ENCODE measurements at places on chromosomes 5 and 9.

- no peaks in the 10 kb centered on the region for H3K27me3 ChIP-seq
- H3K4me3 ChIP-seq, result no peak overlapping the region
- H3K36me3 ChIP-seq, result no peaks in the 10 kb centered on the region
- no peak for DNase-seq
- H3K27ac ChIP-seq, result no peak overlapping the region
Observed at GRCh38 chr5:50767588-50767987, 101.2 kb downstream of the PARP8 start.

GRCh38 chr5:167750586-167750985, 540.9 kb upstream of the WWC1 start:
- H3K36me3 ChIP-seq, result no peaks in the 10 kb centered on the region
- no peak overlapping the region for H3K27ac ChIP-seq
- DNase-seq, result no peak
- H3K4me3 ChIP-seq, result no peak overlapping the region

DNA sequence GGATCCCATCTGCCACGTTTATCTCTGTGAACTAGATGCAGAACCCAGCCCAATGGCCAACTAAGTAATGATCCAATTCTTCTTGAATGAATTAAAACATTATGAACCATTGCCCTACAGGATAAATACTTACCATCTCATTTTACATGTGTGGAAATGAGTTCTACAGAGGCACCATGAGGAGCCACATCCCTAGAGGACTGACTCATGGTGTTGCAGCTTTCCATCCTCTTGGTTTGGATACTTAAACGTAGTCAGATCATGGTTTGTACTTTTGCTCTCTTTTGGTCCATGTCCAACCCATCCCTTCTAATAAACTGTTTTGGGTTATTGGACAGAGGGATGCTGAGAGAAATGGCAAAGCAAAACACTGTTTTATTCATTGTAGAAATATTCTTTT, 484.8 kb downstream of the EBF1 start:
- H3K27ac ChIP-seq, result no peak overlapping the region
- no peak overlapping the region for H3K4me3 ChIP-seq
- no peaks in the 10 kb centered on the region for H3K27me3 ChIP-seq
- no peak for DNase-seq
- H3K4me1 ChIP-seq, result peaks cover 16% of the 10 kb centered on the region

DNA sequence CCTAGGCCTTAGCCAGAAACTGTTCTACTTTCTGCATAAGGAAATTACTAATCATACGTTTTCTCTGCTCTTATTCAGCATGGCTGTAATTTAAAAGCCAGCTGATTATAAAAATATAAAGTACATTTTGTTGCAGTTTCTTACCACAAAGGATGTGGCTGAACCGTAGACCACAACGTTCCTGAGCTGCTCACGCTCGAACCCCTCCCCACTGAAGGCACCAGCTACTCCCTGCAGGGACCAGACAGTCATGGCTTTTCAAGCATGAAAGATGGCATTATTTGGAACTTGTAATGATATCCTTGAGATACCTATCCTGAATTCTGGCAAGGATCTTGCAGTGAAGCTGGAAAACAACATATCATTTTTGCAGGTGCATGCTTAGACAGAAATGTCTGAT, 91.8 kb upstream of the DMRT1 start:
- DNase-seq, result no peak
- H3K36me3 ChIP-seq, result no peaks in the 10 kb centered on the region

DNA sequence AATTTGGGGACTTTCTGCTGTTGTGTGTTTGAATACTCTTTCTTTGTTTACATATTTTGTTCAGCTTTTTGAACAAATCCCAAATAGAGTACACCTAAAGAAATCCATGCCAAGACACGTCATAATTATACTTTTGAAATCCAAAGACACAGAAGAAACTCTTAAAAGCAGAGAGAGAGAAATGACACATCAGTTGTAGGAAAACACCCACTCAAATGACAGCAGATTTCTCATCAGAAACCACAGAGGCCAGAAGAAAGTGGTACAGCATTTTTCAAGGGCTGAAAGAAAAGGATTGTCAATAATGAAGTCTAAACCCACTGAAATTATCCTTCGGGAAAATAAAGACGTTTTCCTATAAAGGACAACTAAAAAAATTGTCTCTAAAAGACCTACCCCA, 378.6 kb downstream of the GADD45G start:
- H3K4me3 ChIP-seq, result no peak overlapping the region
- no peak overlapping the region for H3K27ac ChIP-seq
- peaks cover 4% of the 10 kb centered on the region for H3K4me1 ChIP-seq
- H3K36me3 ChIP-seq, result no peaks in the 10 kb centered on the region
- DNase-seq, result no peak

DNA sequence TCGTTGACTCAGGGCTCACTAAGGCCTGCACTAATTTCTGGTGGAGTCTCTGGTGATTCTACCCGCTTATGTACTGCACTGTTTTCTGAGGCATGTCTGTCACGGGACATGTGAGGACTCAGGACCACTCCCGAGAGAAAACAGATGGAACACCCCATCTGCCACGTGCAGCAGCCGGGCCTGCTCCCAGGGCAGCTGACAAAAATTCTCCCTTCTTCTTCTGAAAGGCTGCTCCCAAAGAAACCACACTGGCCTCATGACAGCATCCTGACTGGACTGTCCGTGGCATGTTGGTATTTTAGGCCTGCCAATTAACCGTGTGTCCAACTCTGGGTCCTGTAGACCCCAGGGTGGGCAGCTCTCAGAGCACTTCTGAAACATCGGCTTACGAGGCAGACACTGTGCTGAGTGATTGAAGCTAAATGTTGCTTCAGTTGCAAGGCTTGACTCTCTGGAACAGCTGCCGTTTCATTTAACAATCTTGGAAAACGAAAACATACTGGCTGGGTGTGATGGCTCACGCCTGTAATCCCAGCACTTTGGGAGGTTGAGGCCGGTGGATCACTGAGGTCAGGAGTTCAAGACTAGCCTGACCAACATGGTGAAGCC, 39.0 kb downstream of the FAM240B start:
- H3K27ac ChIP-seq, result no peak overlapping the region
- DNase-seq, result no peak
- H3K27me3 ChIP-seq, result no peaks in the 10 kb centered on the region
- no peak overlapping the region for H3K4me3 ChIP-seq
- H3K4me1 ChIP-seq, result no peaks in the 10 kb centered on the region

- no peak for DNase-seq
- no peaks in the 10 kb centered on the region for H3K4me1 ChIP-seq
- no peak overlapping the region for H3K4me3 ChIP-seq
- no peaks in the 10 kb centered on the region for H3K36me3 ChIP-seq
Observed at GRCh38 chr5:115132465-115132864, 37.2 kb downstream of the TRIM36 start.

- H3K36me3 ChIP-seq, result no peaks in the 10 kb centered on the region
- H3K4me1 ChIP-seq, result peaks cover 3% of the 10 kb centered on the region
- H3K27me3 ChIP-seq, result no peaks in the 10 kb centered on the region
- no peak overlapping the region for H3K27ac ChIP-seq
Observed at GRCh38 chr9:112180387-112180881, 5.3 kb upstream of the SUSD1 start.

- peaks cover 6% of the 10 kb centered on the region for H3K27me3 ChIP-seq
- no peaks in the 10 kb centered on the region for H3K36me3 ChIP-seq
Observed at GRCh38 chr5:178107756-178108310, 5.5 kb upstream of the N4BP3 start.

- H3K27me3 ChIP-seq, result no peaks in the 10 kb centered on the region
- H3K36me3 ChIP-seq, result no peaks in the 10 kb centered on the region
- H3K4me1 ChIP-seq, result no peaks in the 10 kb centered on the region
- no peak for DNase-seq
Observed at GRCh38 chr9:108212184-108212583, 643.6 kb downstream of the ACTL7B start.

DNA sequence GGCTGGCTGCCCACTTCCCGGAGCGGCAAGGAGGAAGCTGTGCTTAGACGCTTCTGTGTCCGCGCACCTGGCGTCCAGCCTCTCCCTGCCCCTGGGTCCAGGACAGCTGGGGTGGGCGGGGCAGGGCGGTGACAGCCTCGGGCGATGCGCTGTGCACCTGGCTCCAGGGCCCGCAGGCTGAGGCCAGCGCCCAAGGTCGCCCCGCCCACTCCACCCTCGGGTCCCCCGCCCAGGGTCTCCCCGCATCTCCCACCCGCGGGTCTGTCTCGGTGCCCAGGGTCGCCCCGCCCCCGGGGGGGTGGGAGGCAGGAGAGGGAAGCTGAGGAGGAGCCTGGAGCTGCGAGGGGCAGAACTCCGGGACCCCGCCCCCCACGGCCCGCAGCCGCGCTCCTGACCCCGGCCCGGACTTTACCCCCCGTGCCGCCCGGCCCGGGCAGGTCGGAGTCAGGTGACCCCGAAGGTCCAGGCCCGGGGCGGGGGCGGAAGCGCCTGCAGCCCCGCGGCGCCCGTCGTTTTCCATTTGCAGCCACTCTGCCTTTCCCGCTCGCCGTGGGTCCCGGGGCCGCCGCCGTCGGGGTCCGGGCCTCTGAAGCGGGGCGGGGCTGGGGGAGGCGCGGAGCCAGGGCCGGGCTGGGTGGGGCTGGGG, at the start of gene ENTPD8:
Gene ENTPD8 (minus strand): TSS at position 69 of the 646 bp plus-strand sequence. CDS start 3,072 bp downstream, outside the sequence.
- no peak within 1 kb of the TSS for H3K27ac ChIP-seq
- no peaks in the 10 kb centered on the region for H3K36me3 ChIP-seq
- no peaks in the 10 kb centered on the region for H3K4me1 ChIP-seq
- no peak within 1 kb of the TSS for H3K4me3 ChIP-seq
- H3K27me3 ChIP-seq, result peaks cover 28% of the 10 kb centered on the region
- no peak for DNase-seq

GRCh38 chr9:1231998-1232919, 182.1 kb downstream of the DMRT2 start:
- no peaks in the 10 kb centered on the region for H3K36me3 ChIP-seq
- H3K4me3 ChIP-seq, result no peak overlapping the region
- H3K27me3 ChIP-seq, result no peaks in the 10 kb centered on the region
- peak overlapping the region; percentile 30 for H3K27ac ChIP-seq
- no peaks in the 10 kb centered on the region for H3K4me1 ChIP-seq
- DNase-seq, result peak; percentile 61

GRCh38 chr9:81906671-81907070, 21.6 kb upstream of the SPATA31D4 start:
- H3K4me1 ChIP-seq, result no peaks in the 10 kb centered on the region
- no peaks in the 10 kb centered on the region for H3K27me3 ChIP-seq
- H3K4me3 ChIP-seq, result no peak overlapping the region
- no peak overlapping the region for H3K27ac ChIP-seq

DNA sequence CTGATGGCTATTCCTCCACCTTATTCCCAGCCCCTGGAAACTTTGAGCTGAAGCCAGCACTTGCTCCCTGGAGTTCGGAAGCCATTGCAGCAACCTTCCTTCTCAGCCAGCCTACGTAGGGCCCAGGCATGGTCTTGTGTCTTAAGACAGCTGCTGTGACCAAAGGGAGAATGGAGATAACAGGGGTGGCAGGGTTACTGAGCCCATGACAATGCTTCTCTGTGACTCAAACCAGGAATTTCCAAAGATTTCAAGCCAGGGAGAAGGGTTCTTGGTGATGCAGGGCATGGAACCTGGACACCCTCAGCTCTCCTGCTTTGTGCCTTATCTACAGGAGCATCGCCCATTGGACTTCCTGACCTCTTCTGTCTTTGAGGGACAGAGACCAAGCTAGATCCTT, 12.2 kb downstream of the SLC31A2 start:
- H3K27me3 ChIP-seq, result no peaks in the 10 kb centered on the region
- H3K4me1 ChIP-seq, result no peaks in the 10 kb centered on the region
- H3K27ac ChIP-seq, result no peak overlapping the region
- peaks cover 73% of the 10 kb centered on the region for H3K36me3 ChIP-seq
- H3K4me3 ChIP-seq, result no peak overlapping the region

DNA sequence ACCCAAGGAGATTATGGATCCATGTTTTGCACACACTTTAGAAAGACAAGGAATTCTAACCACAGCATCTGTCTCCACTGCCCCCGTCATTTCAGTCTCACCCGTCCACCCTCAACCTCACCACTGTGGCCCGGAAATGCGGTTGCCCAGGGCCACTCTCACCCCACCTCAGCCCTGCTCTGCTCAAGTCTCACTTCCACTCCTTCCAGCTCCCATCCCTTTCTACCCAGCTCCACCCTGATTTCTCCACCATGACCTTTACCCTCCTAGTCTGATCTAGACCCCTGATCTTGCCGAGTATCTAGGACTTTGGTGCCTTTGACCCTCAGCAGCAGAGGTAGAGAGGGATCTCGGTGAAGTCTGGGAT, 7.2 kb upstream of the KCNIP1 start:
- no peaks in the 10 kb centered on the region for H3K36me3 ChIP-seq
- no peaks in the 10 kb centered on the region for H3K27me3 ChIP-seq
- no peak for DNase-seq
- no peak overlapping the region for H3K4me3 ChIP-seq
- H3K27ac ChIP-seq, result no peak overlapping the region

GRCh38 chr5:14745753-14746152, 81.2 kb downstream of the OTULIN start:
- peak overlapping the region; percentile 87 for H3K27ac ChIP-seq
- H3K4me3 ChIP-seq, result no peak overlapping the region
- no peaks in the 10 kb centered on the region for H3K27me3 ChIP-seq
- peaks cover 46% of the 10 kb centered on the region for H3K4me1 ChIP-seq
- no peak for DNase-seq

- no peaks in the 10 kb centered on the region for H3K27me3 ChIP-seq
- H3K4me3 ChIP-seq, result no peak overlapping the region
- H3K4me1 ChIP-seq, result no peaks in the 10 kb centered on the region
- DNase-seq, result no peak
Observed at GRCh38 chr9:22382331-22382730, 64.3 kb upstream of the DMRTA1 start.
